ENCODE measurements at places on chromosomes 5 and 9.

DNA sequence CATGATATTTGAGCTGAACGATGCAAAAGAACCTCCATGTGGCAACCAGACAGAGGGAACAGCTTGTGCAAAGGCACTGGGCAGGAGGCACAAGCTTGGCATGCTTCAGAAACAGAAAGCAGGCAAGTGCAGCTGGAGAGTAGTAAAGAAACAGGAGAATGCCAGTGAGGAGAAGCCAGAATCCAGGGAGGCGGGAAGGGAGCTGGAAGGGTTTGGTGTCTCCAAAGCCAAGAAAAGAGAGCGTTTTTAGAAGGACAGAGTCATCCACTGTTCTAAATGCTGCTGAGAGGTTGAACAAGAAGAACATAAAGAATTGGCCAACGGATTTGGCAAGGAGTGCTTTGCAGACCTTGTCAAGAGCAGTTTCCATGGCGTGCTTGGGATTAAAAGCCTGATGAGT, 124.7 kb downstream of the TLE1 start:
- no peak for DNase-seq

DNA sequence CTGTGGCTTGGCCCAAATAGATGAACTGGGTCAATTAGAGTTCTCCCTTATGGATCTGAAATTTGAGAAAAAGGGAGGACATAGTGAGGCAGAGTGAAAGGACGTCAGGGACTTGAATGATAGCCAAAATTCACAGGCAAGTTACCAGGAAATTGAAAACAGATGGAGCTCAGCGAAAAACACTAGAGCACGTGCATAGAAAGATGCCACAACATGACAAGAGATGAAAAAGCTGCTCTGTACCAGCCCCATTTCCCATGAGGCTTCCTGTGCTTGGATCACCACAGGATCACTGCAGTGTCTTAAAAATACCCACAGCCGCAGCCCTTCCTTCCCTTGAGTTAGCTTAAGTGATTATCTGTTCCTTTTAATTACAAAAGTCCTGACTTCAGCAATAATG, 39.0 kb upstream of the HOMER1 start:
- DNase-seq, result no peak

GRCh38 chr9:21252721-21253547, 13.1 kb upstream of the IFNA14 start:
- DNase-seq, result no peak

DNA sequence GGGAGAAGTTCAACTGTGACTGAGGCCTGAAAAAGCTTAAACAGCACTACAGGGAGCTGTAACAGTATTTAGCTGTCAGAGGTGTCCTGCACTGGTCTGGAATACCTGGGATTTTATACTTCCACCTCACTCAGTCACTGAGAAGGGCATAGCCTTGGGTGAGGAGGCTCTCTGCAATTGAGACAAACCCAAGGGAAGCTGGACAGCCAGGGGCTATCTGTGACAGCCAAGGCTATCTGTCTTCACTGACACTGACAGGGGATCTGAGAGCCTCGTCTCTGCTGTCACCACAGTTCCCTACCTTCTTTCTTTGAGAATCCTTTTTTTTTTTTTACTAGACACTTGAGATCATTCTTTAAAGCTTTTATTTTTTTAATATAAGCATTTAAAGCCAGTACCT, 356.2 kb upstream of the CD180 start:
- no peak for DNase-seq

- no peak for DNase-seq
These were observed 35.6 kb downstream of the TLR4 start for GRCh38 chr9:117739624-117740347.

- DNase-seq, result no peak
These were observed 452.7 kb downstream of the CETN3 start for GRCh38 chr5:89956838-89957237.

DNA sequence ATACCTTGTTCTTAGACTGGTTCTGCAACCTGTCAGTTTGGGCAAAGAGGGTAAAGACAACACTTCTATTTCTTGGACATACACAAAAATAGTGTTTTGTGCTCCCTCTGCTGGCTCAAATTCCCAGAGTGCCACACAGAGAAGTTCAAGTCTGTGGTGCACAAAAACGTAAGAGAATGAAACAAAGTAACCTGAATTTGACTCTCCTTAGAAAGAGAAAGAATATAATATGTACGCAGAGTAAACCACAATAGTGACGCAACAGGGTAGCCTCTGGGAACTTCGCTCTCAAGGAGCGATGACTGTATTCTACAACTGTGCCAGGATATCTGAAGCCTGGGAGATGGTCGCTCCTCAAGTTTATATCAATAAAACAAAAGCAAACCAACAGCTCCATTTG, 18.5 kb downstream of the DDX31 start:
- no peak for DNase-seq

DNA sequence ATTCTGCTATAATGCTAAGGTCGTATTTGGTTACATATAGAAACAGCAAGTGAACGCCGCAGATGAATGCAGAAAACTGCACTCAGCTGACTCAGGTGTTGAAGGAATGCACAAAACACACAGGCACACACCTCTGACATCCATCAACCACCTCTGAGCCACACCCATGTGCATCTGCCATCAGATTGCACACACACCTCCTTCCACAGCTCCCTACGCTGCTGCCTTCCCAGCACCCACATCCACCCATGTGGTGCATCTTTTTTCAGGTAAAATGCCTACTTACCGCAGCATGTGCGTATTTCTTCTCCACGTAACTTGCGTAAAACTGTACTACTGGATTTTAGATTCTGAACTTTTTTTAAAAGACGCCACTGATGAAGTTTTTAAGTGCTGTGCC, 7.1 kb downstream of the STK10 start:
- no peak for DNase-seq

- no peak for DNase-seq
These were observed 39.3 kb upstream of the CDK20 start for GRCh38 chr9:88013607-88014006.

GRCh38 chr5:148990817-148991216, 72.0 kb downstream of the SH3TC2 start:
- DNase-seq, result no peak

DNA sequence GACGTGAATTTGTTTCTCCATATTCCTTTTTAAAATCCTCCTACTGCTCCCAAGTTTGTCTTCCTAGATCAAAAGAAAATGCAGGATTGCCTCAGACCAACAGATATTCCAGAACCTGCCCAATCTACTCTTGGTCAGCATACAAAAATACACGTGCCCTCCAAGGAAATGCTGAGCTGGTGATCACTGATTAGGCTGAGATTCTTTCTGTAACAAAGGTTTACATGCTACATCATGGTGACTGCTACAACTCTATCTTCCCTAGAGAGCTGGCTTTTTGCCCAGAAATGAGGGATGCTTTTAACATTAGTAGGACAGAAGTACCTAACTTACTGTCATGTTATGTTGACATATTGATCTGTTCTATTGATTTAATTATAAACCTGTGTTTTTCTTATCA, 35.5 kb downstream of the OR2Y1 start:
- no peak for DNase-seq

- no peak for DNase-seq
These were observed 49.2 kb downstream of the MRPL36 start for GRCh38 chr5:1750469-1750868.

DNA sequence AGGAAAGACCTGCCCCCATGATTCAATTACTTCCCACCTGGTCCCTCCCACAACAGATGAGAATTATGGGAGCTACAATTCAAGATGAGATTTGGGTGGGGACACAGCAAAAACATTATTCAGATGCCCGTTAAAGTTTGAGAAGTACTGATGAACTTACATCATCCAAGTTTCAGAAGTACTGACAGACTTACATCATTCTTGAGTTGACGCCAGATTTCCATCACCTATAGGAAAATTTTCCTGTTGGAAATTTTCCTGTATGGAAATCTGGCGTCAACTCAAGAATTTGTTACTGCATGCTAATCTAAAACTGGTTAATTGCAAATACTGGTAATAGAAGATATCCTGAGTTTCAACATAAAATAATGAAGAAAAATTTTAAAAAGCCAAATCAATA, 975.9 kb downstream of the MAT2B start:
- no peak for DNase-seq

DNA sequence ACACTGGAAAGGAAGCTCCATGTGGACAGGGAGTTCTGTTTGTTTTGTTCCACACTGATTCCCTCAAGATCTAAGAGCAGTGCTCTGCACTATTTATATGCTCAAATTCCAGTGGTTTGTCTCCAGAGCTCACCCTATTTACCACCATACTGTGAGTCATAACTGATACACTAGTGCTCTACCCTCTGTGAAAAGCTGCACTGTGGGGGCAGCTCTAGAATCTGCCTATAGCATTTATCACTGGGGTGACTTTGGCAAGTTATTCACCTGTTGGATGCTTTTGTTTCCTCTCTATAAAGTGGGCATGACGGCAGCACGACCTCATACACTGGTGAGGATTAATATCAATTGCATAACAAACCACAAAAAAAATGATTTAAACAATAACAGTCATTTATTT, 307.8 kb downstream of the NR2F1-AS1 start:
- no peak for DNase-seq

DNA sequence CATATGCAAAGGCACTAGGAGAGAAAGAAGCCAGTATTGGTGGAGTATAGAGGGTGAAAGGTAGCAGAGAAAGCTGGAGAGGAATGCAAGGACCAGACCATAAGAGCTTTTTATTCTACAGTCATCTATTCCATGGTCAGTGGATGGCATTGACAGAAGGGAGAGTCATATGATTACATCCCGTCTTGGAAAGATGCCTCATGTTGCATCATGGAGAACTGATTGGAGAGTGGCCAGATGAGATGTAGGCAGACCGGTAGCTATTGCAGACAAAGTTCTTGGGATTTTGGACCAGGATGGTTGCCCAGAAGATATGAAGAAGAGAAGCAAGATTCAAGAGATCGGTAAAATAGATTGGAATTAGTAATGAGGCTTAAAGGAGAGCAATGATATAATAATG, 260.7 kb downstream of the CHSY3 start:
- no peak for DNase-seq

DNA sequence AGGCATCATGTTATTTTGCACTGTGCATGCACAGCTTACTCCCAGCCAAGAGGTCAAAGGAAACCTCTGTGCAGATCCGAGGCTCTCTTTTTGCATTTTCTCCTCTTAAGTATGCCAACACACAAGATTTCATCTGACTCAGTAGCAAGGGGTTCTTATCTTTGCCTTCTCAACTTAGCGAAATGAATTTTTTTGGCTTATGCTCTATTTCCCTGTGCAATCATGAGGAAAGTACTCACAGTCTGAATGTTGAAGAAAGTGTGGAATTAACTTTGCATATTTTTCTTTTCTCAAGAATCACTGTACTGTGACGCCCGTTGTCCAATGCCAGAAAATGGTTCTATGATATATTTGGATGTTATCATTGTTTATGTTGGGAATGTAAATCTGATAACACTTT, 173.5 kb upstream of the FBXL7 start:
- DNase-seq, result no peak

DNA sequence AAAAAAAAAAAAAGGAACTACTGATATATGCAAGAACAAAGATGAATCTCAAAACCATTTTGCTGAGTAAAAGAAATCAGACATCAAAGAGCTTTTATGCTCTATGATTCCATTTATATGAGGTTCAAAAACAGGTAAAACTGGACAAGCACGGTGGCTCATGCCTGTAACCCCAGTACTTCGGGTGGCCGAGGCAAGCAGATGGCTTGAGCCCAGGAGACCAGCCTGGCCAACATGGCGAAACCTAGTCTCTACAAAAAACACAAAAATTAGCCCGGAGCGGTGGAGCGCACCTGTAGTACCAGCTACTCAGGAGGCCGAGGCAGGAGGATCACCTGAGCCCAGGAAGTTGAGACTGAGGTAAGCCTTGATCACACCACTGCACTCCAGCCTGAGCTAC, 7.8 kb downstream of the PTBP3 start:
- no peak for DNase-seq

- no peak for DNase-seq
These were observed 65.5 kb upstream of the BARHL1 start for GRCh38 chr9:132516911-132517310.

DNA sequence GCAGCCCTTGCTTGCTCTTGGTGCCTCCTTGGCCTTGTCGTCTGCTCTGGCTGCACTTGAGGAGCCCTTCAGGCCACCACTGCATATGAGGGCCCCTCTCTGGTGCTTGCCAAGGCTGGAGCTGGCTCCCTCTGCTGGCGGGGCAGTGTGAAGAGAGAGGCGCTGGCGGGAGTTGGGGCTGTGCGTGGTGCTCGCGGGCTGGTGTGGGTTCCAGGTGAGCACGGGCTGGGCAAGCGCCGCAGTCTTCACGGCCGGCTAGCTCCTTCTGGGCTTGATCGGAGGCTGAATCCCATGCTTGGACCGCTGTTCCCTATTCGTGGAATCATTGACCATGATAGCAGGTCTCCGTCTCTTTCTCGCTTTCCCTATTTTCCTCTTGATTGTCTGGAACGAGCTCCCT, 56.5 kb downstream of the XRCC4 start:
- no peak for DNase-seq

DNA sequence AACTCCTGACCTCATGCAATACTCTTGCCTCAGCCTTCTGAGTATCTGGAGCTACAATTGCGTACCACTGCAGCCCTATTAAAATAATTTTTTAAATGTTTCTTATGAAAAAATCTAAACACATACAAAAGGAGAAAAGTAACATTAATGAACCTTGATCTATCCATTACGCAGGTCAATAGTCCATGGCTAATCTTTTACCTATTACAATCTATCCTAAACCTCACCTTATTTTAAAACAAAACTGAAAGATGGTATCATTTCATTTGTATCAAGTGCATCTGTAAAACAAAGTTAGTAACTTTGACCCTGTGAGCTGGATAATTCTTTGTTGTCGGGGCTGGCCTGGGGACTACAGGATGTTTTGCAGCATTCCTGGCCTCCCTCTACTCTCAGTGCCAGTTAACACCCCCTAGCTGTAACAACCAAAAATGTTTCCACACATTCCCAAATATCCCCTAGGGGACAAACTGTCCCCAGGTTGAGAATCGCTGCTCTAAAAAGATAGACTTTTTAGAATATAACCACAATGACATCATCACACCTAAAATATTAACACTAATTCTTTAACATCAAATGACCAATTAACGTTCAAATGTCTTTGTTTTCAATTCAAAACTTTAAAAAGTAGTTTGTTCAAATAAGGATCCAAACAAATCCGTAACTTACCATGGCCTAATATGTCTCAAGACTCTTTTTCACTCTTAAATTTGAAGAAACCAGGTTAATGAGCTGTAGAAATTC, 54.8 kb downstream of the RNF38 start:
- no peak for DNase-seq

- DNase-seq, result no peak
These were observed 133.7 kb downstream of the KIF4B start for GRCh38 chr5:155147222-155147621.

- DNase-seq, result no peak
These were observed 31.9 kb upstream of the IL12B start for GRCh38 chr5:159362220-159362619.

GRCh38 chr5:52995095-52995494, 5.9 kb downstream of the ITGA2 start:
- no peak for DNase-seq

All from stimulated activated CD8-positive, alpha-beta memory T cell treated with anti-CD3 and anti-CD28 coated beads, Interleukin-12 subunit alpha, Interleukin-12 subunit beta, amount 100 ng/mL, for 4 hours (primary cell).